Astrocyte of the spinal cord (primary cell): ENCODE measurements at places on chromosomes 16 and 17.

DNA sequence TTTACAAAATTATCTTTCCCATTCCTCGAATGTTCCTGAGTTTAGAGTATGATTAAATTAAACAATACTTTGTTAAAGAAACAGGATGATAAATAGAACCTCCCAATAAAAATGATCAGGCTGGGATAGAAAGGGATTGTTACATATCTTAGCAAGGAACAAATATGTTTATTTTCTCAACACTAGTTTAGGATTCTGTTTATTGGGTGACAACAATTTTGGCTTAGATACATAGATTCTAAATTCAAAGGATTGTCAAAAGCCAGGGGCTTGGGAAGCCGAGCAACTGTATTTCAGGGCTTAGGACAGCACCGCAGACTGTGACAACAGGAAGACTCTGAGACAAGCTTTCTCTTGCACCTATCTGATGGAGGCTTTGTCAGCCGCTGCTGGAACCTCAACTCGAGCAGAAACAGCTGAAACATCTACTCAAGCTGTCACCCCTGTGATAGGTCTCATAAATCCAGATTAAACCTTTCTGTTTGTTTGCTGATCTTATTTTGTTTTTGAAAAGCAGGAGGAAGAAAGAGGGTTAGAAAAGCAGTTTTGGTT is 562.8 kb upstream of the ZFHX3 start:
- DNase-seq: no peak

DNA sequence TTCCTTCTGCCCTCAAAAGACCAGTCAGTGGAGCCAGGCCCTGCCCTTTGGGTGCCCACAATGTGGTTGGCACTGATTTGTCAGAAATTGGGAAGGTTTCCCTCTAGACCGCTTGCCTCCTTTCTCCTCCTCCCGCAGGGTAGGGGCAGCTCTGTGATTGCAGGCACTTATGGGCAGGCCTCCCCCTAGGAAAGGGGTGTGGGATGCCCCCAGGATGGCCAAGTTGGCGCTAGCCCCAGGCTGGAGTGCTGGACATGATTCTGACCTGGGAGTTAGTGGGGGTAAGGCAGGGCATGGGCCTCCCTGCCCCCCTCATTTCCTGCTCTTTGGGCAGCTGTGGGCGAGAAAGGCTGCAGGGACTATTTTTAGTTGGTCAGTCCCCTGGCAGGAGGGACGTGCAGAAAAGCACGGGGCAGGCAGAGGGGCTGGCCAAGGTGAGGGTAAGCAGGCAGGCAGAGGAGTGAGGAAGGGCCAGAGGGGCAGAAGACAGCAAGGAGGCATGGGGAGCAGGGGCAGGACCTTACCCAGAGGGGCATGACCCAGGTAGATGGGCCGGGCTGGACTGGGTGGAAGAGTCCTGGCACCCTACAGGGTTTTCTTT is 3.3 kb downstream of the RARA start:
- DNase-seq: no peak

- DNase-seq: no peak
Observed at GRCh38 chr16:81842564-81843242, 63.6 kb downstream of the PLCG2 start.

DNA sequence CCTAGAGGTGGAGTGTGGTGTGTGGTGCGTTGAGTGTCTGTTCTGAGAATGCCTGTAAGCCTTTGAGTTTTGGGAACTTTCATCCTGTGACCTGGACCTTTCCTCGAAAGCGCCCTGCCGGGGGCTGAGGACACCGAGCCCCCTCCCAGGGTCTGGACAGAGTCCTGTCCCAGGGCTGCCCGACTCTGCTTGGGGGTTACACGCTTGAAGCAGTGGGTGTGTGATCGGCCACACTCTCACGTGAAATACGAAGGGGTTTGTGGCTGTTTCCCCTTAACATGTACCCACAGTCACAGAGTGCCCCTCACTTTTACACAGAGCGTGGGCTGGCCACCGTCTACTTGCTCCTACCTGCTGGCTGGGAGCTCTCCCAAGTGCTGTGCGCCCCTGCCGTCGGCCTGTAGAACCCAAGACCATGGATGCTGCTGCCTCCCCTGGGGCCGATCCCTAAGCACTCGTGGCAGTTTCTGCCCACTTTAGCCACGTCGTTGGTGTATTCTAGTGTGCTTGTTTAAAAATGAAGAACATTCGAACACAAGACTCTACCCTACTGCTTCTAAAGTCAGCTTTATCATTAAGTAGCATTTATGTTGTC is 6.8 kb downstream of the ZNF750 start:
- no peak for DNase-seq

DNA sequence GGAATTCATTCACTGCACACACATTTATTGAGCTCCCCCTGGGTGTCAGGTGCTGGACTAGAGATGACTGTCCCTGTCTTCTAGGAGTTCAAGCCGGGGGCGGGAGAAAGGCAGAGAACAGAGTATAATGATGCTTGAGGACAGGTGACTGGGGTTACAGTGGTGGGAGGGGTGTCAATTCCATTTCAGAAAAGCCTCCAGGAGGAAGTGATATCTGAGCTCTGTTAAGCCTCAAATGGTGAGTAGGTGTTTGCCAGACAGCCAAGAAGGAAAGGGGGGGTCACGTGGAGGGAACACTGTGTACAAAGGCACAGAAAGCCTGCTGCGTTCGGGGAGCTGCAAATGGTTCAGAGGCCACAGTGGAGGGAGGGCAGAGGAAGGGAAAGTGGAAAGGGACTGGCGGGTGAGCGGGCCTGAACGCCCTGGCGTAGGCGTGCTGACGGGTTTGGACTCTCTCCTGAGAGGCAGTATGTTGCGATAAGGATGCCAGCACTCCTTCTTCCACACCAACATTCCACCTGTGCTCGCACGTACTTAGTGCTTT is 9.7 kb upstream of the NXPH3 start:
- DNase-seq: peak; percentile 40

DNA sequence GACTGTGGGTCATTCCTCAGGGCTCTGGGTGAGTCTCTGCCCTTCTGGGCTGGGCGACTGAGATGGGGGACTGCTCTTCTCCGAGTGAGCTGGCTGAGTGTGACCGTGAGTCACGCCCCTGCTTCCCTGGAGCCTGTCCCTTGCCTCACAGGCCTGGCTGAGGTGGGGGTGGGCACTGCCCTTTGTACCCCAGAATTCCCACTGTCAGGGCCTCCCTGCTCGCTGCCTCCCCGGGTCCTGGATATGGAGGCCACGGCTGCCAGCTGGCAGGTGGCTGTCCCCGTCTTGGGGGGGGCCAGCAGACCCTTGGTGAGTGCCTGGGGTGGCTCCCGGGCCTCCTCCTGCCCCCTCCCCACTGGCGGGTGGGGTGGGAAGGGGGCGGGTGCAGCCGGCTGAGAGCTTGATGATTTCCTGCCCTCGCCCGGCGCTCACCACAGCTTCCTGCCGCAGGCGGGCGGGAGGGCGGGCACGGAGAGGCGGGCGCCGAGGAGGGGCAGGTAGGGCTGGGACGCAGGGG is at the start of gene LAT:
Gene LAT (plus strand): TSS at position 434 of the 517 bp plus-strand sequence. CDS start 366 bp downstream, outside the sequence.
- DNase-seq: no peak

DNA sequence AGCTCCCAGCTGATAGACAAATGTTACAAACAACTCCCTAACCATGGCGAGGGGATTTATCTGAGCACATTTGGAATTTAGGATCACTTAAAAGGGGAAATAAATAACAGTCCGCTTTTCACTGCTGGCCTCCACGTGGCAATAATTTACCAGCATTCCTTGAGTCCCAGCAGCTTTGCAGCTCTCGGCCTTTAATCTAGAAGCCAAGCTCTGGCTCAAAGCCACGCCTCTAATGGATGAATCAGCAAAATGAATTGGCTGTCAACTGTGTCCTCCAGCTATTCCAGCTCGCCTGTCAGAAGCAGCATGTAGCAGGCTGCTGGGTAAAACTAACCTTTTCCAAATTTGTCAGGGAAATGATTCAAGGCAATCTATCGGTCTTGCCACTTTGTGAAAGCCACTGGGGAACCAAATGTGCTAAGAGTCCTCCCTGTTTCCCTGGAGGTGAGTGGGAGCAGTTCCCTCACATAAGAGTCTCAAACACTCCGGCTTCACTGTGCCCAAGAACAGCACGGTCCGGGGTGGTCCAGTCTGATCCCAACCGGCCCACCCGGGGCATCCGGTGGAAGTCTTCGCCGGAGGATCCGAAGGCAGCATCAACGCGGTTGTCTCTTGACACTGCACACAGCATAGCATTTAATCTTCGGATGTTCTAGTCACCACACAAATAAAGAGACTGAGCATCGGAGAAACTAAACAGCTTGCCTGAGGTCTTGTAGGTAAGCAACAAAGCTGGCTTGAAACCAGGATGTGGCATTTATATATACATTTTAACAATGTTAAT is 143.3 kb downstream of the PARN start:
- peak; percentile 94 for DNase-seq
